ENCODE measurements at places on chromosomes 11 and 22.

DNA sequence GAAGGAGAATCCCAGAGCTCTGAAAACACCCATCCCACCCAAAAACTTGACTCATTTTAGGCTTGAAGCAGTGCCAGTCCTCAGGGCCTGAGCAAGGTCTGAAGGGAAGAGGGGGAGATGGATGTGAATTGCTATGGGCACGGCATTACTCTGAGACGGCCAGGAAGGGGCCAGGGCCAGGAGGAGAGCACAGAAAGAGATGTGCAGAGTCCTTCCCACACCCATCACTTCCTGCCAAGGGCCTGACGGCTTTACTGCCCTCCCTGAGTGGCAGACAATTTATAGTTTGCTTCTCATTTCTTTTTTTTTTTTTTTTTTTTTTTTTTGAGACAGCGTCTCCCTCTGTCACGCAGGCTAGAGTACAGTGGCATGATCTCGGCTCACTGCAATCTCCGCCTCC, 22.5 kb downstream of the TAB1 start:
- no peak for DNase-seq

- no peak for DNase-seq
Observed at GRCh38 chr22:47091246-47091651, 328.8 kb downstream of the TBC1D22A start.

DNA sequence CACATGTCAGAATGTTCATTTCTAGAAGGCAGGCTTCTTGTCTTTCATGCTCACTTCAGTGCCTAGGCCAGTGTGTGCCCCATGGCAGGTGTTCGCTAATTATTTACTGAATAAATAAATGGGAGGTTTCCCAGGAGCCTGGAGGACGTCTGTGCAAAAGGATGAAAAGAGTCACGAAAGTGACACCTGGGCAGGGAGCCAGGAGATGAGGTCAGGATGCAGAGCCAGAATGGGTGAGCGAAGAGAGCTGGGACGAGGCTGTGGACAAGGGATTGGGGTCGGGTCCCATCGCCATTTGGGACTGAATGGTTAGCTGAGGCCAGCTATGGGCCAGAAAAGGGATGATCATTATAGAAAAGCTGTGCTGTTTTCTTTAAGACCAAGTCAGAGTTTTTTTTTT, 560.4 kb downstream of the TBC1D22A start:
- DNase-seq: no peak

DNA sequence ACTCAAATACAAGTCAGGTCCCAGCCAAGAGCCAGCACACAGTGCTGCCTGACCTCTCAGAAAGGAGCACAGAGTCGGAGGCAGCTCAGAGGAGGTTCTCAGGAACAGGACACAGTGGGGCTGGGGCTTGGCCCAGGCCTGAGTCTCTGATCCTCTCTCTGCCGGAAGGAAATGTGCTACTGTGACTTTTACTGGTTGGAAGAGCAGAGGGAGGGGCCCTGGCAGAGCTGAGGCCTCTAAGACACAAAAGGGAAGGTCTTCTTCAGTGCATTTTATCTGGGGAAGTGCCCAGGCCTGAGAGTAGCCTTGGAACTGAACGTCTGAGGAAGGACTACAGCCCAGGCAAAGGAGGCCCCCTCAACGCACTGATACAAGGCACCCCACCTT, 16.2 kb upstream of the CASTOR1 start:
- no peak for DNase-seq

- no peak for DNase-seq
Observed at GRCh38 chr11:93458286-93458685, 84.9 kb downstream of the SMCO4 start.
